ENCODE measurements at places on chromosomes 2 and 18.

DNA sequence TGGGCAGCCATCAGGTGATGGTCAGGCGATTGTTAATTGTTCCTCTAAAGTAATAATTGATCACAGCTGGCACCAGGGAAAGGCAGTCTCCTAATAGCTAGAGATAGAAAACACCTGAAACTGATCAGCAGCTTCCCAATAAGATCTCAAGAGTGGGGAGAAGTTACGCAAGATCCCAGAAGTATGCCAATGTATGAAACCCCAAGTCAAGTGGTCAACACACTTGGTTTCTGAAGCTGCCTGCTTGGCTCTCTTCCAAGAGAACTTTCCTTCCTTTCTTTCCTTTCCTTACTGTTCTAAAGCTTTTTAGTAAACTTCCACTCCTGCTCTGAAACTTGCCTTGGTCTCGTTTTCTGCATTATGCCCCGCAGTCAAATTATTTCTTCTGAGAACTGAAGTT, 201.6 kb upstream of the SKOR2 start:
- DNase-seq, result no peak

DNA sequence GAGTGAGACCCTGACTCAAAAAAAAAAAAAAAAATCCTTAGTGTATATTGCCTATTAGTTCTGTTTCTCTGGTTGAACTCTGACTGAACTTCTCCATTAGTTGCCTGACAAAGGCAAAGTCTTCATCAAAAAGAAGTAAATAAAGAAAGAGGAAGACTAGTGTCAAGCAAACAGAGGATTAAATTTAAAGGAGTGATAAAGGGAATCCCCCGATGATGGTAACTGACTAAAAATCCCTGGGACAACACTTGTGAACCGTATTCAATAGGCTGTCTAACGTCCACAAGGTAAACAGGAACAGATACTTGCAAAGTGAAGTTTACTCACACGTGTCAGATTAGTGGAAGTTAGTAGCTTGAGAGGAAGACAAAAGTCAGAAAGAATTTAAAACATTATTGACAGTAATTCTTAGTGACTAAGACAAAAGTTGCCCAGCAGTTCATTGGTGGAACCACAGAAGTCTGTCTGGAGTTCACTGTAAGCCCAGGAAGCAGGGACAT, 26.2 kb upstream of the SPOPL start:
- DNase-seq, result no peak

DNA sequence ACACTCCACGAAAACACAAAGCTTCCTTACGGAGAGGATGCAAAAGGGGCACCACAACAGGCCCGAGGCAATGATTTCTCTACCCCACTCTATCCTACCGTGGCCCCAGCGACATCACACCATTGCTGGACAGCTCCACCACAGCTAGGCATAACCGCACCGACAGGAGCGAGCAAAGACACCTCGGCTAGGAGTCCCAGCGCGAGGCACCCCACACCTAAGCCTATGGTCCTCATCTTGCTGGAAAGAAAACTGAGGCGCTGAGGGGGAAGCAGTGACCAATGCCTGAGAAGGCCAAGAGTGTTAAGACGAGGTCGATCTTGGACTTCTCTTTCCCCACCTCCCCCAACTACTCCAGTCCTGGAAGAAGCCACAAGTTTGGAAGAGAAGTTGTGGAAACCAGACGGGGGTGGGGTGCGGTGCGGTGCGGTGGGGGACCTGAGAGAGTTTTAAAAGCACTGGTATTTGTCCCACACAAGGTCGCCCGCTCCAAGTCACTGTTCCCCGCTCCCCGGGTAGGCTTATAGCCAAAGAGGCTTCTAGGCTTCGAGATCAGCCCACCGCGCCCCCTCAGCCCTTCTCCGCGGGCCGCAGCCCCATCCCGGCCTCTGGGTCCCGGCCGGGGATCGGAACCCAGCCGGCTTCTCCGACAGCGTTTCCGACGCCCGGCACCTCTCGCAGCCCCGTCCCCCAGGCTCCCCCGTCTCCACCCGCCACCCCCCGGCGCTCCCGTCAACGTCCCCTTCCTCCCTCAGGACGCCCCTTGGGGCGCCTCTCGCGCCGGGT, 766 bp downstream of the PDE6D start:
- DNase-seq, result no peak

DNA sequence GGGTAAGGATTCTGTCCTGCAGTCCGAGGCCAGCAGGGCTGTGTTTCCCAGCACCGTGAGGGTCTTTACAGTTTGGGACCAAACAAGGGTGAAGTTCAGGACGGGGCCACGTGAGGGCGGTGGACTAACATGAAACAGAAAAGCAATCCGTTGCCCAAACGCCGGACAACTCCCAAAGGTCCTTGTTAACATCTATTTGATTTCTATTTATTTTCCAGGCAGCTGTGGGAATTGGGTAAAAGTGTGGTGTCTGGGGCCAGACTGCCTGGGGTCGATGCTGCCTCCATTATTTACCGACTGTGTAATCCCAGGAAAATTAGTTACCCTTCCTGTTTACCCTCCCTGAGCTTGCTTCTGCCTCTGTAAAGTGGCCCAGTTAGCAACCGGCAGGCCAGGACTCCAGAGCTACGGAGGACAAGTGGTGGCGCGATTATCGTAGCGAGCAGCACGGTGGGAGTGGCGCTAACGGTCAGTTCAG, 66.3 kb upstream of the TCF7L1 start:
- DNase-seq, result no peak

- peak; percentile 52 for DNase-seq
These were observed 4.9 kb downstream of the ZAP70 start for GRCh38 chr2:97718051-97718882.

- DNase-seq, result no peak
These were observed 48.2 kb upstream of the PAPOLG start for GRCh38 chr2:60707750-60708371.

Measured in effector CD8-positive, alpha-beta T cell (primary cell).